Fibroblast of gingiva (primary cell): ENCODE measurements at places on chromosomes 13 and 19.

DNA sequence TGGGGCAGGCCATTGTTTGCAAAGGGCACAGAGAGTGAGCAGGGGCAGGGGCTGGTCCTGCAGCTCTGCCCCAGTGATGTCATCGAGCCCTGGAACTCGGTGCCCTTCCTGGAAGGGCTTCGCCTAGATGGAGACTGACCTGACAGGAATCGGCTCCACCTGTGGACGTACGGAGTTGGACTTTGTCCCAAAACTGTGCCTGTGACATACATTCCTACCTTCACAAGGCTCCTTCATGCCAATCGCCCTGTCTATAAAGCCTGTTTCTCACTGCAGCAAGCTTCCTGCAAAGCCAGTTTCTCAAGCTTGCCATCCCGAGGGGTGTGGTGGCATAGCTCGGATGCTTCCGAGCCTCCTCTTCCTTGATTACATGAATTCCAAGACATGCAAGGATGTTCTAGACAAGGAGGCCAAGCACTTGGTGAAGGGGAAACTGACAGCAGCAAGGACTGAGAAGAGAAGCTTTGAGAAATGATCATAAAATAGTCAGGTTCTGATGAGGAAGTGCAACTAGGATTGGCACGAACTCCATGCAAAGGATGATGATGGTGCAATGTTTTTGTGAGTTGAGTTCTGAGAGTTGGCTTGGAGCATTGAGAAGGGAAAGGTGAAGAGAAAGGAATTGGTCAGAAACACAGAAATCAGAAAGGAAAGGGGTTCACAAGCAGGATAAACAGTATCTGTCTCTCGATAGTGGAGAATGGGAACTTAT is 73.6 kb upstream of the STK24 start:
- no peak for DNase-seq

DNA sequence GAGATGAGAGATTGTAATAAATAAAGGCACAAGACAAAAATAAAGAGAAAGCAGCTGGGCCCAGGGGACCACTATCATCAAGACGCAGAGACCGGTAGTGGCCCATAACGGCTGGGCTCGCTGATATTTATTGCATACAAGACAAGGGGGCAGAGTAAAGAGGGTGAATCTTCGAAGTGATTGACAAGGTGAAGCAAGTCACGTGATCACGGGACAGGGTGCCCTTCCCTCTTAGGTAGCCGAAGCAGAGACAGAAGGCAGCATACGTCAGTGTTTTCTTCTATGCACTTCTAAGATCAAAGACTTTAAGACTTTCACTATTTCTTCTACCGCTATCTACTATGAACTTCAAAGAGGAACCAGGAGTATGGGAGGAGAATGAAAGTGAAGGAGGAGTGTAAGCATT is 4.6 kb upstream of the PRKCG start:
- no peak for DNase-seq

GRCh38 chr19:19821366-19821951 is at the start of gene ZNF506:
Gene ZNF506 (minus strand): TSS chr19:19821750. CDS start chr19:19821603, 147 bp downstream.
- peak; percentile 96 for DNase-seq

- no peak for DNase-seq
Measured at GRCh38 chr13:97255515-97256021, 33.4 kb downstream of the MBNL2 start.

DNA sequence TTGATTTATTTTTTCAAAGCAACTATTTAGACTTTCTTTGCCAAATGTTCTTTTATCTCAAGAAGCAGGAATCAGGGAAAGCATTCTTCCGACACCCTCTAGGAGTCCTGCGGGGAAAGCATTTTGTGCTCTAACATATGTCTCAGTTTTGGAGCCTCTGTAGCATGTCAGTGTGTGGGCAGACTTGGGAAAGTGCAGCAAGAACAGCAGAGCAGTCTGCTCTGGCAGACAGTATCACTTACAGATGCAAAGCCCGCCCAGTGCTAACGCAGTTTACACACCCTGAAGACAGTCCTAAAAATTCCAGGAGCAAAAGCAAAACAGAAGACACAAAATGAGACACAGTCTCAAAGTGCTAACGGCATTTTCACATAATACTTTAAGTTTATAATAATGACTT is 393.5 kb downstream of the KLF12 start:
- DNase-seq: peak; percentile 63

- peak; percentile 2 for DNase-seq
Measured at GRCh38 chr13:70960841-70961443, 852.7 kb upstream of the KLHL1 start.

DNA sequence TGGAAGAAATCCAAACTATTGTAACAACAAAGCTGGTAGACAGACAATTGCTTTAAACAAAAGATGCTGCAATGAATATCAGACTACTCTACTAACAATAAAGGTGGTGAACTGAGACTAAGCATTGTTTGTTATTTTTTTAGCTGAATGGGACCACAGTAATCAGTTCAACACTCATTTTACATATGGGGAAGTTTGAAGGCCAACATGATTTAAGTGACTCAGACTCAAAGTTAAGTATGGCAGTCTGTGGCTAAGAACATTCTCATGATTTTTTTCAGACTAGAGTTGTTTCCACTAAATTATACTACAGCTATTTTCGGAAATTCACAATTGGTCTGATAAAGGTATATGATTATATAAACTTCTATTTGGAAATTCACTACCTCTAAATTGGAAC is 10.4 kb downstream of the EXOSC8 start:
- DNase-seq: peak; percentile 4

DNA sequence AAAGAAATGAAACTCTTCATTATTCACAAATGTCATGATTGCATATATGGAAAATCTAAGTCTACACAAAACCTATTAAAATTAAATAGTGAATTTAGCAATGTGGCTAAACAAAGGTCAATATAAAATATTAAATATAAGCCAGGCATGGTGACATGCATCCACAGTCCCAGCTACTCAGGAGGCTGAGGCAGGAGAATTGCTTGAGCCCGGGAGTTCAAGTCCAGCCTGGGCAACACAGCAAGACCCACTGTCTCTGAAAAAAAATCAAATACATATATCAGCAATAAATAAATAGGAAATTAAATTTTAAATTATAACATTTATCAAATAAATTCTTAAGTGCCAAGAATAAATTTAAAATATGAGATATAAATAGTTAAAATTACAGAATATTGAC is 11.9 kb downstream of the PSMC4 start:
- no peak for DNase-seq

DNA sequence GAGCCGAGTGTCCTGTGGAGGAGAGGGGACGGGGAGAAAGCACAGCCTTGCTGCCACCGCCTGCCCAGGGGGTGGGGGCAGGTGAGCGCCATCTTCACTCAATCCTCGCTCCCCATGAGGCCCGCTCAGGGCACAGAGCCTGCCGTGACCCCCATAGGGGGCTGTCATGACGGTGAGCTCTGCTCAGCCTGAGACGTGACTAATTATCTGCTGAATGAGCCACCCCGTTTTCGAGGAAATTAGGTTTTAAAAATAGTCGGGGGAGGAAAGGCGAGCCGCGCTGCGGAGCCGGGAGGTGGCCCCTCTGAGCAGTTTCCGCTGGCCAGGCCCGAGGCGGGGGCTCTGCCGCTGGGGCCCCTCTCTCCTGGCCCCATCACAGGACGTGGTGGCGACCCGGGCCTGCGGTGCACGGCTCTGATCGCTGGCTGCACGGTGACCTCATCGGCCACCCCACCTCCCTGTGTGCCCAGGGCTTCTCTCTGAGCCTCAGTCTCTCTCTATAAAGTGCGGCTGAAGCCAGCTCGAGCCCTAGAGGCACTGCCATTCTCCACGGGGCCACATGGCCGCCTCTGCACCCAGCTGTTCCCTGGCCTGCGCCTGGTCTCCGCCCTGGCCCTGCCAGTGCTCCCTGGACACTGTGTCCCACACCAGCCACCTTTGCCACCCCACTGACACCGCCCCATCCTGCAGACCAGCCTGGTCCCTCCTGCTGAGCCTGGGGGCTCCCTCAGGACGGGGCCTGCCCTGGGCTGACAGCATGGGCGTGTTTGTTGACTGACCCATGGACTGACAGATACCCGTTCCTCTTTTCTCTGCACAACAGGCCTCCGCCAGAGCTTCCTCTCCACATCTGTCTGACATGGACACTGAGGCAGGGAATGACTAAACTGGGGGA is 28.3 kb downstream of the PIP5K1C start:
- DNase-seq: no peak

DNA sequence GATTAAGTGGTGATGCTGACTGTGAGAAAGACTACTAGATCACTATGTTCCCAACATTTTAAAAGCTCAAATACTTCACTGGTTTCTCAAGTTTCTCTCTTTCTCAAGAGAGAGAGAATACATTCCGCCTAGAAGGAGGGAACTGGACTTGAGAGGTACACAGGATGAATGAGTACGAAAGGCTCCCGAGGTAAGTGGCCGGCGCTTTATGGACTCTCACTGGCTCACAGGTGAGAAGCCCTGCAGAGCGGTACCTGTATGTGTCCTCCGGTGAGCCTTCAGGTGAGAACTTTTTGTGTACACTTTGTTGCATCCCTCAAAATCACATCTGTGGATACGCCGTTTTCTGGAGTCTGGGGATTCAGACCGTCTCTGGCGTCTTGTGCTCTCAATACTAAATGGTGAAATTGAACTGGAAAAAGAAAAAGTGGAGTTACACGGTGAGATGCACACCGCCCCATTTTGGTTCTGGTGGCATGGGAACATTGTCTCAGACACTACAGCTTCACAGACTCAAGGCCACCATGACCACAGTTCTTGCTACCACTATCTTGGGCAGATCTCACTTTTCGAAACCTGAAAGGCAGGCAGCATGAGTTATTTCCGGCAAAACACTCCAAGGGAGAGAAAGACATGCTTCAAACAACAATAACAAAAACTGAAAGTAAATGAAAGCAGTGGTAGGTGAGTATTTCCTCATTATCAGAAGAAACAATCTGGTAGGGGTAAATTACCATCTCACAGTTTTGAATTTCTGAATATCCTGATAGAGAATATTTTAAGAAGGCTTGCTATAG is 418.9 kb downstream of the KLF12 start:
- DNase-seq: no peak

DNA sequence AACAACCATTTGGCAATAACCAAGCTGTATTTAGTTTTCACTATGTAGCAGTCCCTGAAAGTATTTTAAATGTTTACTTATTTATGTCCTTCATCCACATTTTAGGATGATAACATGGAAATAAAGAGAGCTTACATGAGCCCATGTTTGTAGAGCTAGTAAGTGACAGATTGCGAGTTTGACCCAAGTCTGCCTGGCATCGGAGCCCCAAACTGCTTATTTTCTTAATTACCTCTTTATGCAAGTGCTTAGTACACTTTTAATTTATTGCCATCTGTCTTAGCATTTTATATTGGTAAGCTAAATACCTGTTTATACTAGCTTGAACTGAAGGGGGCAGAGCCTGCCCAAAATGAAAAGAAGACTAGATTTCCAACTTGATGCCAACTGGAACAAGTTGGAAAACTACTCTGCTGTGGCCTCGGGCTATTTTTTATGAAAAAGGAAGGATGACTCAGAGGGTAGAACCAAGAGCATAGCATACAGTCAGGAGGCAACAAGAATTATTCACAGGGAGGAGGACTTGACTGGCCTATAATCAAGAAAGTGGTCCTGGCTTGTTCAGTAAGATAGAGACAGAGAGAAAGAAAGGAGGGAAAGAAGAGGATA is 150.2 kb downstream of the NDFIP2 start:
- peak; percentile 90 for DNase-seq
